Activated T-cell treated with anti-CD3 and anti-CD28 coated beads, Interleukin-2, amount 50 U/mL, for 4 hours (primary cell): ENCODE measurements at places on chromosomes 12 and 14.

- no peak for DNase-seq
Observed at GRCh38 chr14:74670726-74671411, 42.0 kb downstream of the AREL1 start.

GRCh38 chr14:61661471-61662400 is 33.6 kb upstream of the HIF1A start:
- no peak for DNase-seq

- no peak for DNase-seq
Observed at GRCh38 chr14:82565825-82566224, 1032.2 kb upstream of the SEL1L start.

- DNase-seq: no peak
Observed at GRCh38 chr14:91254461-91254860, 10.0 kb upstream of the GPR68 start.

DNA sequence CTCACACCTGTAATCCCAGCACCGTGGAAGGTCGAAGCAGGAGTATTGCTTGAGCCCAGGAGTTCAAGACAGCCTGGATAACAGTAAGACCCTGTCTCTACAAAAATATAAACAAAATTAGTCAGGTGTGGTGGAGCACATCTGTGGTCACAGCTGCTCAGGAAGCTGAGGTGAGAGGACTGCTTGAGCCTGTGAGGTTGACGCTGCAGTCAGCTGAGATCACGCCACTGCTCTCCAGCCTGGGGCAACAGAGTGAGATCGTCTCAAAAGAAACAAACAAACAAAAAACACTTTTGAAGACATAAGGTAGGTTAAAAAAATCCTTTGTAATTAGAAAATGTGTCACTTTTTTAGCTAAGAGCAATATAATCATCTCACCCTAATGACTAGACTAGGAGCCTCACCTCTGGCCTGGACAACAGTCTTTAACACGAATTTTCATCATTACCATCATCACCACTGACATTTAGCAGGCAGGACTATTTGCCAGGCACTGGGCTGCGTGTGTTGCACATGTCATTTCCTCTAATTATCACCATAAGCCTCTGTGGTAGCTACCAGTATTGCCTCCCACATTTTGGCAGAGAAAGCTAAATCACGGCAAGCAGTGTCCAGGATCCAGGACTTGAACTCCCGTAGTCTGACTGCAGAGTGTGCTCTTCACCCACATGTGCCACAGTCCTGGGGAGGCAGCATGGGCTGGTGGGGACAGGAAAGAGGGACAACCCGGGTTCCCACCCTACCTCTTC is 4.6 kb upstream of the SYCP3 start:
- DNase-seq: no peak

GRCh38 chr12:28543021-28543890 is 353.0 kb downstream of the CCDC91 start:
- DNase-seq: no peak

DNA sequence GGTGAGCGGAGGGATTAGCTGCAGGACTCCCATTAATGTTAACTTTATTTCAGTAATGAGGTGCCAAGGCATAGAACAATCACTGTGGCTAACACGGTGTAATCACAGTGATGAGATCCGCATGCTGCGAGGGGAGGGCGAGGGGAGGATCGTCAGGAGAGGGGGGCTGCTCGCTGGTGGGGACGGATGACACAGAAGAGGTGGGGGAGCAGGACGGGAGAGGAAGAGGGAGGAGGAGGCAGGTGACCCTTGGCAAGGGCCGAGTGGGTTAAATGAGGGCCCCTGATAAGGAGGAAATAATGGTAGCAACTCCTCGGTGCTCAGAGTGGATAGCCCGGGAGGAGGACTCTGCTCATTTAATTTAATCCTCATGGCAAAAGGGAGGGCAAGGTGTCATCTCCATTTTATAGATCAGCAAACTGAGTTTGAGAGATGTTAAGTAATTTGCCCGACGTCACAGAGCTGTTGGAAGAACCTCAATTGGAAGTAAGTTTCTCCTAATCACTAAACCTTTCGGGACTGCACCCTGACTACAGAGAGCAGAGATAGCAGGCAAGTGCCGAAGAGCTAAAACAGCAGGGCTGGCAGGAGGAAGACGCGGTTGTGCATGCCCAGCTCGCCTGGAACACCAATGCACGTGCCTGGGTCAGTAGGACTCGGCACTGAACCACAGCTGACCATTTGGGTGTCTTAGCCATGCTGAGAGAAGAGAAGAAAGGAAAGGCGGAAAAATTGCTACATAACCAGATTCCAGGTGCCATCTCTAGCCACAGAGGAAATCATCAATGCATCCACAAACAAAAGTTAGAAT is 43.0 kb downstream of the SPRING1 start:
- no peak for DNase-seq

- DNase-seq: no peak
Observed at GRCh38 chr12:76519538-76519937, 40.0 kb downstream of the OSBPL8 start.

GRCh38 chr14:41623736-41624135 is 17.1 kb downstream of the LRFN5 start:
- no peak for DNase-seq

- peak; percentile 13 for DNase-seq
Observed at GRCh38 chr14:64891839-64892375, 12.2 kb upstream of the SPTB start.

GRCh38 chr14:98069712-98070171 is 1202.3 kb downstream of the BCL11B start:
- no peak for DNase-seq

- no peak for DNase-seq
Observed at GRCh38 chr14:94646481-94646880, 34.3 kb downstream of the SERPINA3 start.

- no peak for DNase-seq
Observed at GRCh38 chr14:54532111-54533012, 22.7 kb downstream of the CGRRF1 start.

DNA sequence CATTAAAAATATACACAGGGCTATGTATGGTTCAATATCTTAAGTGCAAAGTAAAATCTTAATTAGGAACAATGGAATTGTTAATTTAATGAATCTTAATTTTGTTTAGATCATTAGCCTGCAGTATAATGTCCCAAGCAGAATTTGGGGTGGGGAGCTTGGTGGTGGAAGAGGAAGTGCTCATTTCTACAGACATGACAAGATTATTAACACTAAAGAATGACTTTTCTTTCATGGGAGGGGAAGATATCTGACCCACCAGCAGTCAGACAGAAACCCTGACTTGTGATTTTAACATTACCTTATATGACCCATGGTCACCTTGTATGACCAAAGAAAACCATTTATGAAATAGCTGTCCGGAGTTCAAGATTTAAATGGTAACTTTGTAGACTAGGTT is 41.3 kb upstream of the HIF1A start:
- DNase-seq: no peak

DNA sequence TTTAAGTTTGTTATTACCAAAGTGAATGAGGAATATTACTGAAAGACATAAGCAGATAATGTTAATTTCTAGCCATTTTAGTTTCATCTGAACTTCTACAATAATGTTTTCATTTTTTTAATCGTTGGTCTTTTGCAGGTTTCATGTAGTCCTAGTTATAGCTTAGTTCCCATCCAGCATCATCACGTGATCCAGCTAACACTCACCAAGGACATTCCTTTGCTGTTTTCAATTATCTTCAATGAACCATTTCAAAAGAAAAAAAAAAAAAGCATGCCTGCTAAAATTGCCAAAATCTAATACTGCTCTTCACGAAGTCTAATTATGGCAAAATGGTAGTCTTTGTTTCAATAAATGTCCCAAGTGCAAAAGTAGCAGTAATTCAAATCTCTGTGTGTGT is 187.7 kb upstream of the ATXN7L3B start:
- no peak for DNase-seq

GRCh38 chr14:70168406-70168805 is 20.3 kb downstream of the SLC8A3 start:
- no peak for DNase-seq

GRCh38 chr12:92132288-92132687 is 13.4 kb downstream of the BTG1 start:
- DNase-seq: no peak

DNA sequence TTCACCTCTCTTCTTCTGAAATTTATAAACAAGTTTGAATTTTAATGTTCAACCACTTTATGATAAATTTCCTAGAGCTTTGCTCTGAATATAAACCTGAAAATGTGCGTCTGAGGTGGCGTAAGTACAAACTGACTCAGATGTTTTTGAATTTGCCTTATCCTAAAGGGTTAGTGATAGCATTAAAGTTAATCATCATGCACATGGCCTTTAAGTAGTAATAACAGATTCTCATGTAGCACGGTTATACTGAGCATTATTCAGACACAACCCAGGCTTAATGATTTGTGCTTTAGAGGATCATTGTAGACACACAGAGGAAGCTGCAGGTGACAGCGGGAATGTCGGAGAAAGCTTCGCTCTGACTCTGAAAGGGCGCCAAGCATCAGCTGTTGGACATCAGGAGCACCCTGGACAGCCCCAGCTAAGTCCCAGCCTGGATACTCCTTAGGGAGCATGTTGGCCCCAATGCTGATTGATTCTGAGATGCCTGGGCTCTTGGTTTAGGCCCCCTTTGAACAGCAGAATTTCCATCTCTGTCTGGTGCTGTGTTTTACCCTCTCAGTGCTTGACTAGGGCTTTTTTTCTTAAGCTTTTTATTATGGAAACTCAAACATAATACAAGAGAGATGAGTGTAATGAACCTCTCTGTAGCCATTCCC is 91.1 kb downstream of the PLXNC1 start:
- no peak for DNase-seq

DNA sequence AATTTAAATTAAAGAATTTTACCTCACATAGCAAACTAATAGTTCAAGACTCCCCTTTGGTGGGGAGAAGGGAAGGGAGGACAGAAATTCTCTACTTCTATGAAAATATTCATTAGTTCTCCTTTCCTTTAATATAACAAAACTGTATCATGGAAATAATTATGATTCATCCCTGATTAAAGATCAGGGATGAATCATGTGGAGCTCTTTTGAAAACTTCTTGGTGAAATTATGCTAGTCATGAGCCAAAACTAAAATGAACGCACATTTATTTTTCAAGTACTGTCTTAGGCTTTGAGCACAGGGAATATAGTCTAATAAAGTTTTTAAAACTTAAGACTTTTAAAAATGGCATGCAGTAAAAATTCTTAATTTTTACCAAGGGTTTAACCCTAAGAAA is 17.1 kb downstream of the TMBIM4 start:
- DNase-seq: no peak

DNA sequence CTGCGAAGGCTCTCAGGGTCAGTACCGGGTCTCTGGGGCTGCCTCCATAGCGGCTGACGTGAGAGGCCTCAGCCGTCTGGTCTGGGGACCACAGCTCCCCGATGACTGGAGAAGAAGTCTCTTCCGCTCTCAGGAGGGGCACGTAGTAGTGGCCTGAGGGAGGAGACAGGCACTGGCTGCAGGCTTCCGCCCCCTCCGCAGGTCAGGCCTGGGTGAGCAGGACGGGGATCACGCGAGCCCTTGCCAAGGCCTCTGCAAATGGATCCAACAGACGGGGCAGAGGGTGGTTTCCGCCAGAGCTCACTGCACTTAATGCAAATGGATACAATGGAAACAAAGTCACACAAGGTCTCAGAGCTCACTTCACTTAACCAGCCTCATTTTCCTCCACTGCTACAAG is 24.7 kb downstream of the ANKLE2 start:
- DNase-seq: no peak
